ENCODE measurements at places on chromosomes 2 and 18. TPM values are rescaled to one million over a fixed set of nuclear protein-coding genes. Genes with fewer than 3 reads are reported as not detected.

DNA sequence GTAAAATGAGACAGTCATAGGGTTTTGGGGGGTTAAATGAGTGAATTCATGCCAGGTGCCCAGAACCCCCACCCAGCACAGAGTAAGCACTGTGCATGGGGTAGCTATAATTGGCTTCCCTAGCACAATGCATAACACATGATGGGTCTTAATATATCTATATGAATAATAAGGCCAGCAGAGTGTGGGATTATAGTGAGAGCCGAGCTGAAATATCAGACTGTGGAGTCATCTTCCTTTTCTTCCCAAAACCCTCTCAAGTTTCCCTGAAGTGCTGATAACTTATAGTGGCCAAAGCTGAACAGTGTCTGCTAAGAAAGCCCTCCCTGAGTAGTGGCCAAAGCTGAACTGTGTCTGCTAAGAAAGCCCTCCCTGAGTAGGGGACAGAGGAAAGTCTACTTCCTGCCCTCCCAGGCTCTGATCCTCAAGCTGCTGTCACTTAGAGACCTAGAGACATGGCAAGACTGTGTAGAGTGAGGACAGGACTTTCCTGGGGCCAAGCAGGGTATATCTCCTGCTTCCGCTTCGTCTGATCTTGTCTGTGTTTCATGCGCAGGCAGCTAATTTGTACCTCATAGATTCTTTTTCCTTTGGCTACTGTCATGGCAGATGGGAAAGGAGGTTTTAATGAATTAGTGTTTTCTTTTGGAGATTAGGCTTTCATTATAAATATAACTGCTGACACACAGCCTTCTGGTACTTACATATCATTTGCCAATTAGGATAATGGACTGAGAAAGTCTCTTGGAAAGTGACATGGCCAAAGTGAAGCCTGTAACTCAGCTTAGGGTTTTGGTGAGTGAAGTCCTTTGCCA lies 94.9 kb downstream of the FHOD3 start:
- H3K36me3 ChIP-seq, result no peaks in the 10 kb centered on the region
- H3K4me1 ChIP-seq, result peaks cover 3% of the 10 kb centered on the region
- no peak overlapping the region for H3K4me3 ChIP-seq
- peak overlapping the region; percentile 92 for H3K27ac ChIP-seq
- DNase-seq, result no peak

- H3K4me3 ChIP-seq, result no peak overlapping the region
- no peaks in the 10 kb centered on the region for H3K36me3 ChIP-seq
- no peak overlapping the region for H3K27ac ChIP-seq
Observed at GRCh38 chr18:67677489-67677888, 161.0 kb upstream of the DSEL start.

DNA sequence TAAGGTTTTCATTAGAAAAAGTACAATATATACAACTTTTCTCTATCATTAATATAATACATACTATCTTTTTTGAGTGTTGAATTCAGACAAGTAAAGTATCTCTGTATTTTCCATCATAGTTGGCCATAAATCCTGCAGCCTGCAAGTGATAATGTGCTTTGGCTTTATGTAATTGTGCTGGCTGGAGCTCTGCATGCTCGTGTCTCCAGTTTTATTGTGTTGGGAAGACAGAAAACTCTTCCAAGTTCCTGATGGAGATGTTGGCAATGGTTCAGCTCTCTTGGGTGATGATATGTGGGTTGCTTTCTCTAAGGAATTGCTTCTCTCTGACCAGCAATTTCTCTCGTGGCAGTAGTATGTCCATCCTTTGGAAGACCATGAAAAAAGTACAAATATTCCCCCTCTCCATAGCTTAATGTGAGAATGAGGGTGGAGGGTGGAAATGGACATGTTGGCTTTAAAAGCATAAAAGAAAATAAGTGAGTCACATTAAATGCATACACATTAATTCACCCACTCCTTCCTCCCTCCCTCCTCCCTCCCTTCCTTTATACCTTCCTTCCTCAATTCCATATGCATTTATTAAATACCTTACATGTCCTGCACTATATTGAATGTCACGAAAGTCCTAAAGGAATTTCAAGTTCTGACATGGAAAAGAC lies 344.2 kb downstream of the MTX2 start:
- no peaks in the 10 kb centered on the region for H3K27me3 ChIP-seq
- H3K4me3 ChIP-seq, result no peak overlapping the region
- no peaks in the 10 kb centered on the region for H3K4me1 ChIP-seq
- H3K36me3 ChIP-seq, result no peaks in the 10 kb centered on the region
- no peak for DNase-seq
- H3K27ac ChIP-seq, result no peak overlapping the region

GRCh38 chr2:127166231-127166860 lies 53.8 kb downstream of the CYP27C1 start:
- no peaks in the 10 kb centered on the region for H3K36me3 ChIP-seq
- DNase-seq, result no peak
- H3K27me3 ChIP-seq, result no peaks in the 10 kb centered on the region

DNA sequence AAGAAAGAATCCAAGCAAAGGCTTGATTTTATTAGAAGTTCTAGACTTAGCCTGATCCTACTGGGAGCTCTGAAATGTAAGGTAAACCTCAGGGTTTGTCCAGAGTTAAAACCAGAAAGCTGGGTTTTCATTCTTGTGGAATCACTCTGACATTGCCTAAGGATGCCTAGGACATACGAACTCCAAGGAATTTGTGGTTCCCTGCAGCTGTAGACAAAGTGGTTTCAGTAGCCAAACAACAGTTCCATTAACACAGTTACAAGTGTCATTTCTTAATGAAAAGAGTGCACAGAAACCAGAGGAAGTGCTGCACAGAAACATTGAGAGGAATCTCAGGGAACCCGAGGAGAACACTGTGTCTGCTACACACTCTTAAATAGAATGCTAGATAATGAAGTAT lies 221.4 kb upstream of the ST6GAL2 start:
- H3K4me3 ChIP-seq, result no peak overlapping the region
- H3K27me3 ChIP-seq, result no peaks in the 10 kb centered on the region
- H3K4me1 ChIP-seq, result no peaks in the 10 kb centered on the region
- DNase-seq, result no peak
- H3K27ac ChIP-seq, result no peak overlapping the region
- H3K36me3 ChIP-seq, result no peaks in the 10 kb centered on the region

- no peak for DNase-seq
- no peaks in the 10 kb centered on the region for H3K36me3 ChIP-seq
- H3K27ac ChIP-seq, result peak overlapping the region; percentile 80
Observed at GRCh38 chr2:8679567-8679826, 2.4 kb upstream of the ID2 start.

- DNase-seq, result no peak
- H3K36me3 ChIP-seq, result no peaks in the 10 kb centered on the region
- H3K27me3 ChIP-seq, result no peaks in the 10 kb centered on the region
- H3K27ac ChIP-seq, result no peak overlapping the region
Observed at GRCh38 chr2:64210816-64211215, 66.6 kb upstream of the PELI1 start.

DNA sequence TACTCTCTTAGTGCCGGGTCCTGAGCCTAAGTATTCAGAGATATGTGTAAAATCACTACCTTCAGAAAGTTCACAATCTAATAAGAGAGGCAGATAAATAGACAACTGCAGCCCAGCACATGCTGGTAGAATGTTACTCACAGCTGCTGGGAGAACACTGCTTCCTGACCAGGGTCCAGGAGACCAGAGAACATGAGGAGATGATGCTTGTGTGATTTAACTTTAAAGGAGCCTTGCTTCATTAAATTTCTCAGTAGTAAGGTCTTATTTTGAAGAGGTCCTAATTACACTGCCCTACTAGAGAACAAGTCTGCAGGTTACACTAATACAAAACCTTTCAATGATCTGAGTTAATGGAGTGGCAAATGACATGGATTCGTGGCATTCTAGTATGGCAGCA lies 209.9 kb upstream of the TRIB2 start:
- H3K36me3 ChIP-seq, result no peaks in the 10 kb centered on the region
- no peak for DNase-seq
- H3K27ac ChIP-seq, result no peak overlapping the region
- peaks cover 3% of the 10 kb centered on the region for H3K4me1 ChIP-seq

DNA sequence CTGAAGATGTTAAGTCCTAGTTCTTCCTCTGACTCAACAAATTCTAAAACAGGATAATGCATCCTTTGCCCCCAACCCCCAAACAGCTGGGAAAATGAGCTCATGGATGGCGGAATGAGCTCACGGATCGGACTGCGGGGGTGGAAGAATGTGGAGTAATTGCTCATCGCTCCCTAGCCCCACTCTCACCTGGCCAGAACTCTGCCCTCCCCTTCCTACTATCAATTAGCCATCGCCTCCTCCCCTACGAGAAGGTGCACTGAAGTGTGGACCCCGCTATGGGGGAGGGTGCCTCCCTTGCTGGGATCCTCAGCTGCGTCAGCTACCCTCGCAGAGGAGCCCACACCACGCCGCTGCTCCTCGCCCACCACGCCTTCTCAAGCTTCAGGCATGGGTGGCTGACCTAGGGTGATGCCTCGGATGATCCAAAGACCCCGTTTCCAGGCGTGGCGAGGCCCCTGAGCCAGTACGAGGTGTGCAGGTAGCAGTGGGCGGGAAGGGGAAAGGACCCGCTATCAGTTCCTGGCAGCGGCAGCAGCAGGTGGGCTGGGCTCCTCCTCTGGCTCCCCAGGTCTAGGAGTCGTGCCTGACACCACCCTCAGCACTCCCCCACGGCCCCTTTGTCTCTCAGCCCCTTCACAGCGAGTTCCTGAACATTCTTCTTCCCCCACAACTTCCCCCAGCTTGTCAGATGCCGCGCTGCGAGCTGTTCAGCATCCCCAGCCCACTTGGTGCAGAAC lies 82.1 kb upstream of the POMC start:
- no peak overlapping the region for H3K4me3 ChIP-seq
- DNase-seq, result no peak
- H3K36me3 ChIP-seq, result no peaks in the 10 kb centered on the region
- H3K4me1 ChIP-seq, result peaks cover 2% of the 10 kb centered on the region
- H3K27me3 ChIP-seq, result no peaks in the 10 kb centered on the region
- no peak overlapping the region for H3K27ac ChIP-seq

DNA sequence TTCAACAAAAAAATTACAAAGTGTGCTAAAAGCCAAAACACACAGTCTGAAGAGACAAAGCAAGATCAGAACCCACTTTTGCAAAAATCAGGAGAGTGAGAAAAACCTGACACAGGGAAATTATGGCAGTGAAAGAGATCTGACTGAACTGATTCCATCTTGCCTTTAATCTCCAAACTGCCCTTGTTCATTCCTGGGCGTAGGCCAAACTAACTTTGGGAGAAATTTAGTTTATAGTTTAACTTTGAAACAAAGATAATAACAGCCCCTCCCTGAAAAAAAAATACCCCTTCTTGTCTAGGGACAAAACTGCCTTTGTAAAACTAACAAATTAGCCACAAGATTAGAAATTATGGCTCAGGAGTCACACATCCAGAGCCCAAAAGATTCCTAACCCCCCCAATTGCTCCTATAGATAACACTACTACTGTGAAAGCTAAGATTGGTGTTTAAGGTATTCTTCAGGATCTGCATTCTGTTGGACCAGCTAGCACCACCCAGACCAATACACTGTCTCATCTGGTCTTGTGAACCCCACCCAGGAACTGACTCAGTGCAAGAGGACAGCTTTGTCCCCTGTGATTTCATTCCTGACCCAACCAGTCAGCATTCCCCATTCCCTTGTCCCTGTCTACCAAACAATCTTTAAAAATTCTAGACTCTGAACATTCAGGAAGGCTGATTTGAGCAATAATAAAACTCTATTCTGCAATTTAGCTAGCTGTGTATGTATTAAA lies 226.1 kb upstream of the SH3BP4 start:
- no peaks in the 10 kb centered on the region for H3K36me3 ChIP-seq
- H3K4me3 ChIP-seq, result no peak overlapping the region
- H3K4me1 ChIP-seq, result no peaks in the 10 kb centered on the region
- no peak for DNase-seq
- no peak overlapping the region for H3K27ac ChIP-seq
- no peaks in the 10 kb centered on the region for H3K27me3 ChIP-seq

- H3K4me3 ChIP-seq, result no peak overlapping the region
- H3K4me1 ChIP-seq, result no peaks in the 10 kb centered on the region
- H3K36me3 ChIP-seq, result no peaks in the 10 kb centered on the region
- no peak for DNase-seq
- no peaks in the 10 kb centered on the region for H3K27me3 ChIP-seq
Observed at GRCh38 chr2:20675701-20676352, 8.9 kb downstream of the GDF7 start.

- peaks cover 7% of the 10 kb centered on the region for H3K4me1 ChIP-seq
- DNase-seq, result peak; percentile 83
- H3K4me3 ChIP-seq, result no peak overlapping the region
- H3K27ac ChIP-seq, result no peak overlapping the region
- peaks cover 6% of the 10 kb centered on the region for H3K36me3 ChIP-seq
Observed at GRCh38 chr2:127508631-127509034, 17.7 kb downstream of the IWS1 start.

DNA sequence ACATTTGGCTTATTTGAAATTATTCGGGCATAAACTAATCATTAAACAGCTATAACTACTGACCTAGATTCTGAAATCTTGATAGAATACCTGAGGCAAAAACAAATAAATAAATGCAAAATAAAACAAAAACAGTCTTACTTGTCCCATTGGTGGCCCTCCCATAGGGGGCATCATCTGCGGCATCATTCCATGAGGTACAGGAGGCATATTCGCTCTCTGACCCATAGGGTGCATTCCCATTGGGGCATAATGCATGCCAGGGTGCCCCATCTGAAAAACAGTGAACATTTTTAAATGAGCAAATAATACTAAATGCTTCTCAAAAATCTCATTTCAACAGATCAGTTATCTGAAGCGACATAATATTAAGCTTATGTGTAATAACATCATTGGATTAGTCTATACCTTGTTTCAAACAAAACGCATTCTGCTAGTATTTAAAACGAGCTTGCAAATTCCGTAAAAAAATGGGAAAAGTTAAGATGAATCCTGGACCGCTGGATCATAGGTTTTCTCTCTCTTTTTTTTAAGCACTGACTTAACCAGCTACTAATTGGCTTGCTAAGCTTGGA lies 1.3 kb downstream of the PRPF40A start:
- no peaks in the 10 kb centered on the region for H3K36me3 ChIP-seq
- H3K27me3 ChIP-seq, result no peaks in the 10 kb centered on the region
- H3K4me1 ChIP-seq, result peaks cover 6% of the 10 kb centered on the region
- no peak overlapping the region for H3K27ac ChIP-seq

GRCh38 chr2:6930923-6931647 lies 13.9 kb downstream of the RNF144A start:
- H3K27ac ChIP-seq, result no peak overlapping the region
- no peaks in the 10 kb centered on the region for H3K27me3 ChIP-seq
- no peak overlapping the region for H3K4me3 ChIP-seq
- H3K4me1 ChIP-seq, result no peaks in the 10 kb centered on the region
- no peaks in the 10 kb centered on the region for H3K36me3 ChIP-seq

- no peaks in the 10 kb centered on the region for H3K4me1 ChIP-seq
- peaks cover 3% of the 10 kb centered on the region for H3K36me3 ChIP-seq
- no peak for DNase-seq
- H3K27ac ChIP-seq, result no peak overlapping the region
Observed at GRCh38 chr2:238331916-238332315, 11.6 kb downstream of the TRAF3IP1 start.

GRCh38 chr2:217061916-217062505 lies 202.1 kb upstream of the TNP1 start:
- no peak overlapping the region for H3K27ac ChIP-seq
- H3K4me1 ChIP-seq, result no peaks in the 10 kb centered on the region
- no peak overlapping the region for H3K4me3 ChIP-seq

GRCh38 chr2:121664086-121664485 lies 14.8 kb upstream of the CLASP1 start:
- no peaks in the 10 kb centered on the region for H3K4me1 ChIP-seq
- DNase-seq, result no peak
- no peak overlapping the region for H3K4me3 ChIP-seq

GULP1 gene
- 60.2 TPM for polyA plus RNA-seq

CAPN14 gene
- polyA plus RNA-seq, result 0.18 TPM

MC2R gene
- not detected for polyA plus RNA-seq

RTN4 gene
- 125 TPM for polyA plus RNA-seq

CDK5R2 gene
- not detected for polyA plus RNA-seq

ETAA1 gene
- 14.6 TPM for polyA plus RNA-seq

CFAP53 gene
- polyA plus RNA-seq, result 0.61 TPM

EPB41L3 gene
- 6.5 TPM for polyA plus RNA-seq
